ENCODE measurements at places on chromosomes 7 and 10.

GRCh38 chr10:112390125-112390703 lies 16.3 kb downstream of the ACSL5 start:
- DNase-seq: no peak

GRCh38 chr7:132154695-132155471 lies 421.4 kb downstream of the PLXNA4 start:
- DNase-seq: no peak

DNA sequence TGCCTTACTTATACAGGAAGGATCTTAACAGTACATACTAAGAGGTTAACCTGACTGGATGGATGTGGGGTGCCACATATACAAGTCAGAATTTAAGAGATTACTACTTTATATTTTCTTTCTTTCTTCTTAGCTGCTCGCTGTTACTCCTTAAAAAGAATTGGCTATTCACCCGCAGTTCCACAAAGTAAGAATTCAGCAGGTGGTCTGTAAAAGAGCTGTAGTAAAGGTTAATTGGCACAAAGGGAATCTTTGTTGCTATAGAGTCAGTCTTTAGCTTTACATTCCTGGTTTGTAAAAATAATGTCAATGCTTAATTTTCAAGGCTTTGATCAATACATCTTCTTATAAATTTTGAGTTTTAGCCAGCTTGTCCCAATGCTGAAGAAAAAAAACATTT lies 43.2 kb downstream of the RALA start:
- DNase-seq: no peak

DNA sequence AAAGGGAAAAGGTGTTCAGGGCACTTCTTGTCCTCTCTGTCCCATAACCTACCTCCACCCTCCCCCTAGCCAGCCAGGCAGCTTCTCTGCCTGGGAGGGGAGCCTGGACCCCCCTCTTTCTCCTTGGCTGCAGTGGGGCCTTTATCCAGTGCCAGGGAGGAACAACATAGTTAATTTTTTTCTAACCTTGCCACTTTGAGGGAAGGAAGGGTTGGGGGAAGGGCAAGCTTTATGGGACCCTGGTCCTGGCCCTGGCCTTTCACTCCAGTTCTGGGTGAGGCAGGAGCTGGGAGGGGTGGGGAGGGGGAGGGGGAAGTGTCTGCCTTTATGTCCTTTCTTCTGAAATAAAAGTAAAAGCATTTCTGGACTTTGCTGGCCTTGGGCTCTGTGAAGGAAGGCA lies 4.5 kb downstream of the VGF start:
- DNase-seq: no peak

- DNase-seq: no peak
Measured at GRCh38 chr7:77867537-77867865, 68.9 kb downstream of the PHTF2 start.

DNA sequence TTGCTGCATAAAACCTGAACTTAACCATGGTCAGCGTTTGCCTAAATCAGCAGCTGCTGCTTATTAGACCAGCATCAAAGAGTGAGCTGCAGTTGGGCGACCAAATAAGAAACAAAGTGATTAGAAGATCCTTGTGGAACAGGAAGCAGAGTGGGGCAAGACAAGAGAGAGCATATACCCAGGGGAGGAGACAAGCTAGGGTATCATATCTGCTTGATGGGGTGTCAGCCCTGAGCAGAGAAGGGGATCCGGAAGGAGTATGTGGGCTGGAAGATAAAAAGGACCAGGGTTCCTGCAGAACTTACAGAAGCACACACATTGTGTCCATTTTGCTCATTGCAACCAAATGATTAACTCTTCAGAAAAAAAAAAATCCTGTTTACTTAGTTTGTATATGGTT lies 213.6 kb downstream of the CELF2 start:
- DNase-seq: no peak

GRCh38 chr7:146865696-146866095 lies 749.1 kb downstream of the CNTNAP2 start:
- DNase-seq: no peak

DNA sequence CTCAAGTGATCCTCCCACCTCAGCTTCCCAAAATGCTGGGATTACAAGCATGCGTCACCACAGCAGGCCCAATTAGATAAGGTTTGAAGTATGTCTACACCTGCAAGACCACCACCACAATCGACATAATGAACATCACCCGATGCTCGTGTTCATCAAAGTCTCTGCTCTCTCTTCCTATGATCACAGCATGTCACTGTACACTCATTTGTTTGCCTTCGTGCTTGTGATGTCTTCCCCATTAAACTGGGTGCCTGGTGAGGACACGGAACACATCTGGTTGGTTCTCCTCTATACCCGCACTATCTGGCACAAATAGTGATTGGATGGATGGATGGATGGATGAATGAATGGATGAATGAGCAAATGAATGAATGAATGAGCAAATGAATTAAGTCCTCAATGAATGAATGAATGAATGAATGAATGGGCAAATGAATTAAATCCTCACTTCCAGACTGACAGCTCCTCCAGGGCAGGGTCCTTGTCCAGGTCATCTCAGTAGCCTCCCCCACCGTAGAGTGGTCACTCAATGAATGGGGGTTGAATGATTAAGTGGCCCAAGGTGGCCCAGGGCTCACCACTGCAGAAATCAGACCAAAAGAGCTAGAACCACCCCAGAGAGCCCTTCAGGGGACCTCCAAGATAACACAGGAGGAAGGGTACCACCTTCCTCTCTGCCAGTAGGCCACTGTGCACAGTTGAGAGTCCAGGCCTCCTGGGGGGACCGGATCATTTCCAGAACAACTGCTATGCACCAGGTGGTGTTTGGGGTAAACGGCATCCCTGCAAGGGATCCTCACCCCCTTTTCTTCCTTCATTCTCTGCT lies 101.9 kb upstream of the TNRC18 start:
- DNase-seq: no peak

- DNase-seq: no peak
Measured at GRCh38 chr7:133409421-133409820, 156.5 kb downstream of the EXOC4 start.

- DNase-seq: no peak
Measured at GRCh38 chr7:39539816-39540215, 26.4 kb upstream of the YAE1 start.

DNA sequence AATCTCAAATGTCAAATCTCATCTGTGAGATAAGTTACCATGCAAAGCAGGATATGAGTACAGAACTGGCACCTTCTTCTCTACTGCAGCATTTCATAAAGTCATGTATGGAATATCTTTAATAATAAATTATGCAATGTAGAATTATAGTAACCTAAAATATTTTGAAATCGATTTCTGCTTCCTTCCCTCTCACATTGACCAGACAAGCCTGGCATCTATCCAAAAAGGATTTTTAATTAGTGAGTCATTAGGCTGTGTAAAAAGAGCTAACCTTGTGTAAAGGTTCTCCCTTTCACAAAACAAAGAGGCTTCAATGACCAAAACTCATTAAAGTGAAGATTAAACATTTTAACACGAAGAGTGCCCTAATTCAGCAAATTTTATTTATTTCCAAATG lies 48.8 kb upstream of the EXOC6 start:
- no peak for DNase-seq

GRCh38 chr10:14588084-14588937 lies 186.4 kb downstream of the FAM107B start:
- DNase-seq: no peak

GRCh38 chr10:71259815-71260501 lies 47.6 kb downstream of the UNC5B start:
- no peak for DNase-seq
